ENCODE measurements at places on chromosomes 5 and 9.

GRCh38 chr9:96674906-96675538, 19.9 kb upstream of the PRXL2C start:
- DNase-seq: no peak

DNA sequence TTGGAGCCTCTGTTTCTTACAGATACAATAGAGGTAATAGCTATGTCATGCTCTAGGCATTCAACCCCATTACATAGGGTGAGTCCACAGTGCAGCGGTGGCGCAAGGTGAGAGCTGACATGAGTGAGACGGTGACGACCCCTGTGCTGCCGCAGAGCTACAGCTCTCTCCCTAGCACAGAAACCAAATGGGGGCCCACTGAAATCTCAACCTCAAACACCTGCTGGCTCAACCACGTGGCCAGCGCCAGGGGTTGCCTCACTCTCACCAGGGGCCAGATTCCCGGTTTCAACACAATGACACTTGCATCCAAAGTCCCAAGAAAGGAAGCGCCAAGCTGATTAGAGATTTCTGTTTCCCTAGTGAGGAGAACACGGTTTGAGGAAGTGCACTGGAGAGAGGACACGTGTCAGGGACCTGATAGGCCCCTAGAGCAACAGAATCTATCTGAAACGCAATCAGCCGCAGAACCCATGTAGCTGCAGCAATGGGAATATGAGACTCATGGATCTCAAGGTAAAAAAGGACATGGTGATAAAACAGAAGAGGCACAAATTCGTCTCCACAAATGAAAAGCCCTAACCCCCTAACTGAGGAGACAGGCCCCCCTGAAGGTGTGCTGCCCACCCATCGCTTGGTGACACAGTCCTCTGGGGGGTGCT, 114.3 kb downstream of the CRB2 start:
- no peak for DNase-seq

GRCh38 chr5:145429170-145429569, 406.0 kb downstream of the PRELID2 start:
- DNase-seq: no peak

GRCh38 chr9:136915632-136916329, 28.8 kb downstream of the FBXW5 start:
- DNase-seq: no peak

DNA sequence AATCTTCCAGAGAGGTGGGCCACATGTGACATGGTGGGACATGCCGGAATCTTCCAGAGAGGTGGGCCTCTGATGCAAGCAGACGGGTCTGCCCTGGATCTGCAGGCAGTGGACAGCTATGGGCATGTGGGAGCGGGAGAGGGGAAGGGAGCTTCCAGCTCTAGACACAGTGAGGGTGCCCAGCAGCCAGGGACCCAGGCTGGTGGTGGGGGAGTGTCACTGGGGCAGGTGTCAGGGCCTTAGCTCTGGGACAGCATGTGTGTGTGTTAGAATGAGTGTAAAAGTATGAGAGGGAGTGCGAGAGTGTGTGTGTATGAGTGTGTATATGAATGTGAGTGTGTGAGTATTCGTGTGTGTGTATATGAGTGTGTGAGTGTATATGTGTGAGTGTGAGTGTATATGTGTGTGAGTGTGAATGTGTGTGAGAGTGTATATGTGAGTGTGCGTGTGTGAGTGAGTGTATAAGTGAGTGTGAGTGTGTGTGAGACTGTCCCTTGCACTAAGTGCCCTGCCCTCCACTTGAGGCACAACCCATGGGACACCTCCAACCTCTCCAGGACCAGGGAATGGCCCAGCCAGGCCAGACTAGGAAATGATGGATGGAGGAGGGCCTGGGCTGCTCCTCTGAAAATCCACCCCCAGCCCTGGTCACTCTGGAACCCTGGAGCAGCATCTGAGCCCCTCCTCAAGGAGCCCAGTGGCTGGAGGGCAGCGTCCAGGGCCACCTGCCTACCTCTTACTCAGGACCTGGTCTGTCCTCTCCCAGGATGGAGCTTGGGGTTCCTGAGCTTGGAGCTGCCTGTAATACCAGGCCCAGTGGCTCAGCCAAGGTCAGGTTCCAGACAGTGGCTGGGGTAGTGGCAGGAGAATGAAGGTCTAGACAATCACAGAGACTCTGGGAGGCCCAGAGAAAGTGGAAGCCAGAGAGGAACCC, 122.2 kb downstream of the C9orf50 start:
- DNase-seq: no peak

DNA sequence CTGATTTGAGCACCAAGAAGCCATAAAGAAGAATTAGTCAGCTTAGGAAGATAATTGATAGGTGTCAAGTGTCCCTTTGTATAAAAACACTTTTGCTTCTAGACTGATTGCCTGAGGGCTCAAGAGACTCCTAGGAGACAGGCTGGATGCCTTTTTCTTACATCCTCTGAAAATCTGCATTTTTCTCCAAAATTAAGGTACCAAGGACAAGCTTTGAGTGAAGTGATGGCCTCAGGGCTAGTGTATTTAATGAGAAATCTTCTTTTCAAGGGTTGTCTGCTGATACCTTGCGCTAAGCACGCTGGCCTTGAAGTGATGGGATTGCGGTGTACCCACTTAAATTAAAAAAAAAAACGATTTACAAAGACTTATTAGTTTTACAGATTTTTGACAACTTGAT, 304.0 kb downstream of the TLR4 start:
- no peak for DNase-seq

DNA sequence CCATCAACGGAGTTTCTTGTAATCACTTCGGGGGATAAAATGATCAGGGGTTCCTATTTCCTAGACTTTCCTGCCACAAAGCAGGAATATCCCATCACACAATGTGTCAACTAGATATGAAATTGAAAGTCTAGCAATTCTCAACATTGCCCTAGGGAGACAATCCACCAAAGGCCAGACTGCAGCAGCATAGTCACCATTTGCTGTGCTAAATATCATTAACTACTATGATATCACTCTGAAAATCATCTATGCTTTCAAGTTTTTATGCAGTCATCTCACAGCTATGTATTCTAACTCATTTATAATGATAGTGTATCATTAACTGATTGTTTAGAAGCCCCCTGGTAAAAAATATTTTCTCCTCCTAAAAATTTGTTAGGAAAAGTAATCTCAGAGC, 342.6 kb upstream of the CDH6 start:
- DNase-seq: no peak

- DNase-seq: no peak
Measured at GRCh38 chr5:126219616-126220015, 203.6 kb upstream of the GRAMD2B start.

DNA sequence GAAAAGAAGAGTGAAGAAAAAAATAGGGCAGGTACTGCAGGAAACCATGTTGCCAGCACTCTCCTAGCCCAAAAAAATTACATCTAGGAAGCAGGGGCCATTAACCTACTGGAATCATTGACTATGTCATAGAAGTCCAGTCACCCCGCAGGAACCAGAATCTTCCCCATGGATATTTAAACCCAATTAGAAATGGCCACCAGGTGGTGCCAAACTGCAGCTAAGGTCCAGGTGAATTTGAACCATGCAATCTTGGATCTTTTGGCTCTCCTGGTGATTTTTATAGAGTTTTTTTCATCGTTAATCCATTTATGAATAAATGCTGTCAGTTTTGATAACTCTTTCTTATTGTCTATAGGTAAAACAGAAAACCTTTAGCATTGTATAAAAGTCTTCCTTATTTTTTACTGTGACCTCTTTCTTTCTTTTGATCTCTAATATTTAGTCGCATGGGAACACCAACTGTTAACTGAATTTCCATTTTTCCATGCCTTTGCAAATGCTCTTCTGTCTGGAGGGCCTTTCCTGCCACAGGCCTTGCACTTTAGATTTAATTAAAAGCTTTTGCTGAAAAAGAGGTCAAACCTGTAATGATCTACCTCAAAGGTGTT, 147.5 kb upstream of the FGF10 start:
- no peak for DNase-seq

- DNase-seq: no peak
Measured at GRCh38 chr9:134287591-134288491, 38.4 kb upstream of the RXRA start.

DNA sequence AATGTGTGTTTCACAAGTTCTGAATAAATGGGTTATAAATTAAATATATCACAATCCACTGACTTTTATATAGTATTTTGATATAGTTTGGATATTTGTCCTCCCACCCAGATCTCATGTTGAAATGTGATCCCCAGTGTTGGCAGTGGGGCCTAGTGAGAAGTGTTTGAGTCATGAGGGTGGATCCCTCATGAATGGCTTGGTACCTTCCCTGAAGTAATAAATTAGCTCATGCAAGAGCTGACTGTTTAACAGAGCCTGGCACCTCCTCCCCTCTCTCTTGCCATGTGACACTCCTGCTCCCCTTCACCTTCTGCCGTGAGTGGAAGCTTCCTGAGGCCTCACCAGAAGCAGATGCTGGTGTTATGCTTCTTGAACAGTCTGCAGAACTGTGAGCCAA, 127.9 kb upstream of the PALM2AKAP2 start:
- DNase-seq: no peak

DNA sequence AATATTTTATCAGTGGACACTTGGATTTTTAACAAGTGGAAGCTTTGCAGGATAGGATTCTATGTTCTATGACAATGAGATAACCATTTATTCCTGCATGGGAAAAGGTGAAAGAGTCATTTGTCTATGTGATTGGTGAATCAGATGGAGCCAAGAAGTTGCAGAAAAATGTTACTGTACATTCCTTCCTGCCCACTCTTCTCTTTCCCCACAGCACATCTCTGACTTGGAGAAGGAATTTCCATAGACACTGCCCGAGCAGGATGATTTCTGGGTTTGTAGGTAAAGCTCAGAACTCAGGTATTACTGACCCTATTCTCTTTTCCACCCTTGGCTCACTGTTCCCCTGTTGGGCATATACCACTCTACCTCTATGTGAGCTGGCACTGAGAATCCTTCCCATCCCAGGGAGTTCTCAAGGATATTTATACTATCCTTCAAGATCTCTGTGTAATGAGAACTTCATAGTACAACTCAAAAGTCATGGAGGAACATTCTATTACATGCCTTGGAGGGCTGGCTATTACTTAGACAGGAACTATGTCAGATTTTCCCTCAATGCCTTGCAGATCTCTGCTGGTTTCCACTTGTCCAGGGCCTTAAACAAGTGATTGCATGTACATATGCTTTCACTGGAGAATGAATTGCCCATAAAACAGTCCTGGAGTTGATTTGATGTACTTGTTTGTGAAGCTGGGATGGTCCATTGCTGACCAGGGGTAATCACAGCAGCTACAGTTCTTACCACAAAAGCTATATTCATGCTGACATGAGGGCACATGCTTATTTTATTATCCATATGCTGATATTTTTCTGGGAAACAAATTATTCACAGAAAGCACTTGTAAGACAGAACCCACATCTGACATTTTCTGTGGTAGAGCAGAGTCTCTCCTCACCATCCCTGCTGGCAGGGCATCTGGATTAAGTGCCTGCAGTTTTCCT, 24.1 kb downstream of the SLC1A3 start:
- DNase-seq: no peak

DNA sequence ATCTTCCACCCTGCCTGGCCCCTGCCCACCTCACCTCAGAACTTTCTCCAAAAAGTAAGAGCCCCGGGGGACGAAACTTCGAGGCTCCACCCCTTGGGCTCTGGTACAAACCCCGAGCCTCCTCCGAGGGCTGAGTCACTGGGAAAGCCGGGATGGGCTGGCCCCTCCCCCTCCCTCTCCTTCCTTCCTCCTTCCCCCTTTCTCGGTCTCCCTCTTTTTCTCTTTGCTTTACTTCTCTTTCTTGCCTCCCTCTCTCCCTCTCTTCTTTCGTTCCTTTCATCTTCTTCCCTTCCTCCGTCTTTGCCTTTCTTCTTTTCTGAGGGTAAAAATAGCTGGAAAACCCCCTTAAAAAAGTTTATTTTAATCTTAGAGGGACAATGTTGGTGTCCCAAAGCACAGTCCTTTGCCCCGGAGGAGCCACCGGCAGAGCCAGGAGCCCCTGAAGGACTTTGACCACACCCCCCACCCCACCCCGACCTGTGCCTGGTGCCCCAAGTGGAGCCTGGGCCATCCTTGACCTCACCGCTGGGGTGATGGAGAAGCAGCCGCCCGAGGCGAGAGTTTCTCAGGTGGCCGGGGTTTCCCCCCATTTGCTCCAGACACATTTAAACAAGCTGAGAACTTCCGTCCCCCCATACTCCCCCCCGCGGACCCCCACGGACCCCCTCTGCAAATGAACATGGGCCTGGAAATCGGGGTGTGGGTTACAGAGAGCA, 5.7 kb upstream of the NOTCH1 start:
- DNase-seq: no peak

Data from stimulated activated CD8-positive, alpha-beta memory T cell treated with anti-CD3 and anti-CD28 coated beads, Interleukin-15, amount 100 ng/mL, for 24 hours (primary cell).